Nephron progenitor cell (in vitro differentiated cells): ENCODE measurements at places on chromosomes 11 and 22.

- no peak for DNase-seq
Measured at GRCh38 chr11:103487113-103487512, 377.9 kb downstream of the DYNC2H1 start.

GRCh38 chr11:116742104-116742503, 30.7 kb downstream of the BUD13 start:
- no peak for DNase-seq

DNA sequence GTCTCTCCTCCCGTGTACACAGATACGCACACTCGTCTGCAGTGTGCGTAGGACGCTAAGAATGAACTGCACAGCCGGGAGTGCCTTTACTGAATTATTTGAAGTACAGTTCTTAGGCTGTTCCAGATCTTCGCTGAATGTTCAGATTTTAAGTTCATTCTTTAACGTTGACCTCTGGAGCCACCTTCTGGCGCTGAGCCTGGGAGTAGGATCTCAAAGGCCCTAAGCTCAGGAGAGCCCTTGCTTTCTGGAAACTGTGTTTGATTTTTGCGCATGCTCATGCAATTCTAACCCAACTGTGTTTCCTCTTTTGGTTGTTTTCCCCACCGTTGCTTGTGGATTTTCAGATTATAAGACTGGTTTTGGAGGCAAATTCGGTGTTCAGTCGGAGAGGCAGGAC, 22.8 kb downstream of the CTTN start:
- no peak for DNase-seq

DNA sequence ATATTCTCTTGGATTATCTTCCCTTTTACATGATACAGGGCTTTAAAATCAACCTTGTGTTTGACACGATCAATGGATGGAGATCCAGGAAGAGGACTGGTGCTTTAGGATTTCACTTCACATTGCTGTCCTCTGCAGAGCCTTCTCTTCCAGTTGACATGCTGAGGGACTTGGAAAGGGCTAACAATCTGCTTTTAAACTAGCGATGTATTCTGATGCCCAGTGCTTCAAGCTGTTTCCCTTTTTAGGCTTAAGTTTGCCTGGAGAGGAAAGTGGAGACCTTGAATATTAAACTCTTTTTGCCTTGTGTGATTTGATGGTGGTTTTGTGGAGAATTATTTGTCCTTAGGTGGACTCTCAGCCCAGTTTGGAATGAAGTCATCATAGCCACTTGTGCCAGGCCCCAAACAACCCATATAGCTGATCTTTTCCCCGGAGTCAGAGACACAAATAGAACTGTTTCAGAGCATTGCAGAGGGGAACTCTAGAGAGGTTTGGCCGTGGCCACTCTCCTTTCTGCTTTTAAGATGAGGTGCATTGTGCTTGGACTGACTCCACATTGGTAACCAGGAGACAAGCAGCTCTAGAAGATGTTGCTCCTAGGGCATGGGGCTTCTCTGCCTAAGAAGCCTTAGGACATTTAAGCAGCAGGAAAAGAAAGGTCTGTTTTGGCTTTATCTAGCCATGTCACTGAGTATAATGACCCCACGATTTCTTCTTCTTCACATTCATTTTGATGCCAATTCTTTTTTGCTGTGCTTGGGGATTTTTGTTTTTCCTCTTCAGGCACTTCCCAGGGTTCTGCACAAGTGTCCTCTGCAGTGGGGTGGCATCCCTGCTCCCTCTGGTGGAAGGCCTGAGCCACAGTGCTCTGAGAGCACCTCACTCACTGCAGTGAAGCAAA, 152.8 kb downstream of the NCAM1 start:
- DNase-seq, result peak; percentile 51

- no peak for DNase-seq
Measured at GRCh38 chr11:98616098-98616655, 404.6 kb upstream of the CNTN5 start.

- no peak for DNase-seq
Measured at GRCh38 chr22:19527861-19528417, 3.7 kb upstream of the CLDN5 start.

- DNase-seq, result peak; percentile 22
Measured at GRCh38 chr11:126080161-126080941, 17.7 kb upstream of the CDON start.

GRCh38 chr22:38706101-38706900, 557 bp downstream of the GTPBP1 start:
- no peak for DNase-seq

GRCh38 chr11:96134602-96135001, 208.4 kb downstream of the MAML2 start:
- no peak for DNase-seq

DNA sequence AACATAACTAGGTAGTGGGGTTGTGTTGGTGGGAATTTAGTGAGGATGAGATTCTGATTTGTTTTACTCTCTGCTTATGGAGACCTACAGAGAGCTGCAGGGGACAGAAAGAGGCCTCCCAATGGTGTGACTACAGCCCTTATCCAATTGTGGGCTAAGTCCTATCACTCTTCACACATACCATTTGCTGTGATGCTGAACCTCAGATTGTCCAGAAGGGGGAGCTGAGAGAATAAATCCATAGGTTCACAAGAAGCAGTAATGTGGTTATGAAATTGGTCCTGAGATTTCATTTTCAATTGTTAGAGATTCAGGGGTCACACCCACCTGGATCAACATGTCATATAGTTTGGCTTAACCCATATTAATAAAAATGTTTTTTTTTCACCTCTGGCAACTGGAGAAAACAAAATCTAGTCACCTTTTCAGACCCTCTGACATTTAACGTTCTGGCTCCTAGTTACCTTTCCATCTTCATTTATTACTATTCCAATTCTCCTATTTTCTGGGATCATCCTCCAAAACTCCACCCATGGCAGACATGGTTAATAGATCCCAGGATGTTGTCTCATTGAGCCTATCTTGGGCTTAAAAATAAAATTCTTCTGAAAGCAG, 53.3 kb upstream of the PTPN5 start:
- no peak for DNase-seq

GRCh38 chr22:36295247-36295646, 42.3 kb downstream of the APOL1 start:
- no peak for DNase-seq

DNA sequence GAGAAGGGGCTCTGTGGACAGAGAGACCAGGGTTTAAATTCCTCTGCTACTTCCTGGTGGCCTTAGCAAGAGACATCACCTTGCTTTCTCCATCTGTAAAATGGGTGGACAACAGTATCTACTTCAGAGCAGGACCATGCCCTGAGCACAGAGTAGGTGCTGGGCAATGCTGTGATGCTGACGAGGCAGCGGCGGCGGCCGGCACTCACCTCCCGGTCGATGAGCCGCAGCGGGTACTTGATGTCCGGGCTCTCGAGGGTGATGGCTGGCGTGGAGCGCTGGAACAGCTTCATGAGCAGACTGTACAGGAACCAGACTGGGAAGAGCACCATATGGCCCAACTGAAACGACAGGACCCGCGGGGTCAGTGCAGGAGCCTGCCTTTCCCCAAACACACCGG, 3.9 kb downstream of the ATP5MGL start:
- no peak for DNase-seq

GRCh38 chr11:16685914-16686313, 52.5 kb upstream of the C11orf58 start:
- no peak for DNase-seq

DNA sequence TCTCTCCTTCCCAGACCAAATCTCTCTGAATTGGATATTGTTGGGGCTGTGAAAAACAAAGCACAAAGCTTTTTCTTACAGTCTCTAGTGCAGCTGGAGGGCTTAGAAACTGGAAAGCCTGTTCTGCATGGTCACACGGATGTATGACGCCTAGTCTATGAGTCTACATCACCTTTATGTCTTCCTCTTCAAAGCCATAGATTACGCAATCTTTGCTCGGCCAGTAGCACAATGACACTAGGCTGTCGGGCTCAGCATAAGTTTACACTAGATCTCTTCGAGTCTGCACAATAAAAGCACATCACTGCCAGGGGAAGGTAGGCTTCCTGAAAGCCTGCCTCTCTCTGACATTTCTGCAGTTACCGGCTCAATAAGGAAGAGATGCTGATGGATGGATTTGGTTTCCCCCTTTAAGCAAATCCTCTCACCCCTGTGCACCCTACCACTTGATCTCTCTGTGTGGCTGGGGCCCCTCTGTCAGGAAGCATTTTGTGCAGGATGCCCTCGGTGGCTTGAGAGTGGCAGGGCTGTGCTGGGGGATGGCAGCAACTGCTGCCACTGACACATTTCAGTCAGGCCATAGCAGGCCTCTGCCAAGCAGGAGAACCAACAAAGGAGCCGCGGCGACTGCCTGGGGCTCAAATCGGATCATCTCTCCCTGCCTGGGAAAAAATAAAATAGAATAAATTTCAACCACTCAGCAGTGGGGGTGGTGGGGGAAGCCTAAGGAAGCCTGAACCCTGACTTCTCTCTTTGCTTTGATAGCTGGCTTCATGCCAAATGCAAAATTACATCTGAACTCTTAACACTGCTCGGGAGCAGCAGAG, 1272.8 kb downstream of the LRRC4C start:
- no peak for DNase-seq

DNA sequence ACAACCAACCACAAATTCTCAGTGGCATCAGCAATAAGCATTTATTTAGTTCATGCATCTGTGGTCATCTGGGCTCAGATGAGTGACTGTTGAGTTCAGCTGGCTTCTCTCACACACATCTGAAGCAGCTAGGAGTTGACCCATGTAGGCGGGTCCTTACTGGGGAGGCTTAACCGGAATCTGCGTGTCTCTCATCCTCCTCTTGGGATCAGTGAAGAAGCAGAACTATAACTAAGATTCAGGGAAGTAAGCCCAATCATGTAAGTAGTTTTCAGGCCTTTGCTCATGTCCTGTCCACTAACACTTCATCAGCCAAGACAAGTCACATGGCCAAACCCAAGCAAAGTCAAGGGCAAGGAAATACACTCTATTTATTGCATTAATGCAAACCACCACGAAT, 236.2 kb downstream of the C11orf87 start:
- no peak for DNase-seq
